ENCODE measurements at places on chromosomes 5 and 9.

DNA sequence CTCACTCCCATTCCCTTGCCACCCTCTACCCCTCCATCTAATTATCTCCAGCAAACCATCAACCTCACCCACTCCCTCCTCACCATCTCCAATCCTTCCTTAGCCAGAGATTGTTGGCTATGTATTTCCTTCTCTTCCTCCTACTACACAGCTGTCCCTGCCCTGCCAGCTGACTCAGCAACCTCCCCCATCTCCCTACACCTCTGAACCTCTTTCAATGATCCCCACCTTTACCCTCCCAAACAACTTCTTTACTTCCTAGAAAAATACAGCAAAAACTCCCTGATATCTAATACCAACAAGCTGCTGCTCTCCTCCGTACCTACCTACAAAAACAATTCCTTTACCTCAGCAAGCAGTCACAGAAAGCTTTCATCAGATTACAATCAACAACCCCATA lies 37.3 kb downstream of the SPTLC1 start:
- DNase-seq: no peak

- DNase-seq: no peak
These were observed 988 bp downstream of the OXCT1 start for GRCh38 chr5:41869151-41869723.

- no peak for DNase-seq
These were observed 328.3 kb downstream of the GLIS3 start for GRCh38 chr9:3971391-3972082.

- DNase-seq: no peak
These were observed 3.4 kb upstream of the FGFR4 start for GRCh38 chr5:177083357-177083756.

- no peak for DNase-seq
These were observed 39.8 kb downstream of the BARHL1 start for GRCh38 chr9:132622159-132622558.

DNA sequence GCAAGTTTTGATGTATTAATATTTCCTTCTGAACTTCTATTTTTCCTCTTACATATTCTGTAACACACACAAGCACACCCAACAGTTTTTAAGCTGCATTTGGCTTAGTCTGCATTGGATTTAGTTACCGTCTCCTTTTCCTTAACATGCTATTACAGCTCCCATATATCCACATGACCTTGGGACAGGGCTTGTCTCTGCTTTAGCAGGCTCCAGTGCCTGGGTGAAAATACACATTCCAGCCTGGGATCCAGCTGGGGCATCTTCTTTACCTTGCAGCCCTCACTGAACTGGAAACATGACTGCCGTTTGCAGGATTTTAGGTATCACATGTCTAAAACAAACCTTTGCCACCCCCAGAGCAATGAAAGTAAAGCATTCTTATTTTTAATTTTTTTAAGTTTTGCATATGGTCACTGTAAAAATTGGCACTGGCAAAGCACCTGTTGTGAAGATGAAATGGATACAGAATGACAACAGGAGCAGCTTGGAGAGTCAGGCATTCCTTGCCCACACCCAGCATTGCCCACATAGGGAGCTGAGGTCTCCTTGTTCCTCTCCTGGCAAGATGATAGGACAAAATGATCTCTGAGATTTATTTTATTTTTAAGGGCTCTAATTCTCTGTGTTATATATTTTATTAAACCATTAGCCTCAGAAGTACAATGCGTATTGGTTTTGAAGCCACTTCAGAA lies 4.0 kb downstream of the GADD45G start:
- no peak for DNase-seq

- peak; percentile 7 for DNase-seq
These were observed 4.2 kb downstream of the DAB2 start for GRCh38 chr5:39420482-39421145.

GRCh38 chr9:28127101-28127500 lies 553.8 kb upstream of the C9orf72 start:
- DNase-seq: no peak

DNA sequence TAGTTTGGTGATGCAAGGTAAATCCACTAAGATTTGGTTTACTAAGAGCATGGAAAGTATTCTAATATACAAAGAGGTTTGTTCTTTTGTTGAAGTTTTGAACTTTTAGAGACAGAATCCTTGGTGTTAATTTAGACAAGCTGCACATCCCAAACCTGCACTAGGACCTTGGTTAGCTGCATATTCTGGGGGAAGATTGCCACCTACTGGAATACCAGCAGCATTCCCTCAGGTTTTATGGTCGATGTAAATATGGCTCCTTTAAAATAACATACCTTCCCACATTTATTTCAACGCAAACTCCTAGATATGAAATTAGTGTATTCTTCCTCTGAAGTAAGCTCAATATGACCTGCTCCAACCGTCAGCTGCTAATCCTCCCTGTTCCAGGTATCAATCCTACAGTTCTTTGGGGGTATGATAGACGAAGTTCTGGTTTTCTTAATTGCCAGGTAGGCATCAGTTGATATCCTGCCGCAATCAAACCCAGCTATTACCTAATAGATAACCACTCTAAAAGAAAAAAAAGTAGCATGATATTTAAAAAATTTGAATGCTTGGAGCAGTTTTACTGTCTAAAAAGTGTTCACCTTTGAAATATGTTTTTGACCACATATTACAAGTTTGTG lies 624.1 kb downstream of the ISL1 start:
- peak; percentile 17 for DNase-seq

DNA sequence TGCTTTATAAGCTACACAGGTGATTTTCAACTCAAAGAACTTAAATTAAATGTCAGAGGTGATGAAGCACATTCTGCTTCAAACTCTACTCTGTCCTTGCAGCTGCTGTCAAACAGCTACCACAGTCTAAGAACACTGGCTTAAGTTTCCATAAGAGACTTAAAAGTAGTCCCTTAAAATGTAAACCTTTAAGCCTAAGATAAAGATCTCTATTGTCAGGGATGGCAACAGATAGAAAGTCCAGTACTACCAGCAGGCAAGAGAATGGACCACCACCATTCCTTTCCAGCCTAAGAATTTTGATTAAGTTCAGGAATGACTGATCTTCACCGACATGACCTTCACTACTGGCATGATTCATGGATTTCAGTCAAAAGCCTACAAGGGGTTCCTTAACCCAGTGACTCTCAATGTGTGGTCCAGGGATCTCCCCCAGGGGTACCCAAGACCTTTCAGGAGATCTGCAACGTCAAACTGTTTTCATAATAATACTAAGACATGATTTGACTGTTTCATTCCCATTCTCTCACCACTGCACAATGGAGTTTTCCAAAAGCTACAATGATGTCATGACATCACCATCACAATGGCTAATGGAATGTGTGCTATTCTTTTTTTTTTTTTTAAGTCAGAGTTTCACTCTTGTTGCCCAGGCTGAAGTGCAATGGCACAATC lies 41.1 kb upstream of the PLPP6 start:
- peak; percentile 49 for DNase-seq

DNA sequence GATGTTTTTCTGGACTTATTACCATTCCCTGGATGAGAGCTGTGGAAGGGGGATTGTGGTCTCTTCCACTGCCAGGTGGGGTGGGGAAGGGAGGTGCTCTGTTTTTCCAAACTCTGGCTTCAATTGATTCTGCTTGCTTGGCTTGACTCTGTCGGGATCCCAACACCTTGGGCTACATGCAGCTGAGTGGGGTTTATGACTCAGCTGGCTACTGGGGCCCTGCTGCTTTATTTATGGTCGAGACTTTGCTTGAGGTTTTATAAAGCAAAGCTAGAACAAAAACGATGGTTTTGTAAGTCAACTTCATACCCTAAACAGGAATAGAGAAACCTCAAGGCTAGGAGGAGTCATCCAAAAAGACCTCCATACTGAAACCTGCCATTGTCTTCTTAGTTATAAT lies 76.3 kb downstream of the AOPEP start:
- peak; percentile 42 for DNase-seq

DNA sequence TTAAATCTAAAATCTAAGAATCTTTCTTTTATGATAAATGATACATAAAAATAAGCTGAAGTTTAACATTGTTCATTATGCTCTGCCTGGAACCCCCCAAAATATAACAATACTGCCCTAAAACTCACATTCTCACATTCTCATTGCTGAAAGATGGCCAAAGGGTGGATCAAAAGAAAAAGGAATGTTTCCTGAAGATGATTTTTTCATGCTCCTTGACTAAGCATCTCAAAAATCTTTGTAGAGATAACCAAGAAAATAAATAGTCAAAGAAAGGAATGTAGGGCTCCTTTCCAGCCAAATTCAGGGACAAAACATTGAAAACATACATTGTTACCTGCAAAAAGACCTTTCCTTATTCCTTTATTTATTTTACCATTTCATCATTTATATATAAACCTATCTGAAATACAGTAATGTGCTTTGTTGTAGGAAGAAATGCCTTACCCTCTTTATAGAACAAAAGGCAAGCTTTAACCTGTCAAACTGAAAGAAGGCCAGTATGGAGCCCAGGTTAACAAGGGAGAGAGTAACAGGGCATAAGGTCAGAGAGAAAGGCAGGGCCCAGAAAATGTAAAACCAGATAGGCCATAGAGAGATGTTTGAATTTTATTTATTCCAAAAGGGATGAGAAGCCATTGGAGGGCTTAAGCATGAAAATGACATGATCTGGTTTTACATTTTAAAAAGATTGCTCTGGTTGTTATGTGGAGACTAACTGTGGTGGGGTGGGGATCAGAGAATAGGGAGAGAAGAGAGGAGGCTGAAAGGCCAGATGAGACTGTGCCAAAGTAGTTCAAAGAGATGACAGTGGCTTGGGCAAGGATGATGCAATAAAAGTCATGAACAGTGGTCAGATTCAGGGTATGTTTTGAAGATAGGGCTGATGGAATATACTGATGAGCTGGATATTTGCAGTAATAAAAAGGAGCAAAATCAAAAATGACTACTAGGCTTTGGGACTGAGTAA lies 37.3 kb upstream of the CDK5RAP2 start:
- no peak for DNase-seq

DNA sequence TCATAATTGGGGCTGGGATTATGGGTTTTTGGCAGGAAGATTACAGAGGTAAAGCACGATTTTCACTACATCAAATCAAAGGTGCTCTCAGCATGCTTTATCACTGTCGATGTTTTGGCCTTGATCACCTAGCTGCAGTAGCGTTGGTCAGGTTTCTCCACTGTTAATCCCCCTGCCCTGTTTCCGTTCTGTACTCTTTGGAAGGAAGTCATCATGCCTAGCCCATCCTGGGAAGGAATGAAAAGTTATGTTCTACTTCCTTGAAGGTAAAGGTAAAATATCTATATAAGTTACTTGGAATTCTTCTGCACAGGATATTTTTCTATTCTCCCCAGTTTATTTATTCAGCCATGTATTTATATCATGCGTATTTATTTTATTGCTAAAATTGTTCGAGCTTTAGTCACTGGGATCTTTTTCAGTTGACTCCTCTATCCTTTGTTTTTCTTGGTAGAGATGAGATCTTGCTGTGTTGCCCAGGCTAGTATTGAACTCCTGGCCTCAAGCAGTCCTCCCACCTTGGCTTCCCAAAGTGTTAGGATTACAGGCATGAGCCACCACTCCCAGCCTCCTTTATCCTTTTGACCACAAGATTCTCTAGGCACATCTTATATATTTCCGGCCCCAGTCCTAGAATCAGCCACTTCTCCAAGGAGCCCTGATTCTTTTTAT lies 25.3 kb downstream of the FAF2 start:
- DNase-seq: no peak

- DNase-seq: no peak
These were observed 43.6 kb upstream of the CLINT1 start for GRCh38 chr5:157902449-157903116.

DNA sequence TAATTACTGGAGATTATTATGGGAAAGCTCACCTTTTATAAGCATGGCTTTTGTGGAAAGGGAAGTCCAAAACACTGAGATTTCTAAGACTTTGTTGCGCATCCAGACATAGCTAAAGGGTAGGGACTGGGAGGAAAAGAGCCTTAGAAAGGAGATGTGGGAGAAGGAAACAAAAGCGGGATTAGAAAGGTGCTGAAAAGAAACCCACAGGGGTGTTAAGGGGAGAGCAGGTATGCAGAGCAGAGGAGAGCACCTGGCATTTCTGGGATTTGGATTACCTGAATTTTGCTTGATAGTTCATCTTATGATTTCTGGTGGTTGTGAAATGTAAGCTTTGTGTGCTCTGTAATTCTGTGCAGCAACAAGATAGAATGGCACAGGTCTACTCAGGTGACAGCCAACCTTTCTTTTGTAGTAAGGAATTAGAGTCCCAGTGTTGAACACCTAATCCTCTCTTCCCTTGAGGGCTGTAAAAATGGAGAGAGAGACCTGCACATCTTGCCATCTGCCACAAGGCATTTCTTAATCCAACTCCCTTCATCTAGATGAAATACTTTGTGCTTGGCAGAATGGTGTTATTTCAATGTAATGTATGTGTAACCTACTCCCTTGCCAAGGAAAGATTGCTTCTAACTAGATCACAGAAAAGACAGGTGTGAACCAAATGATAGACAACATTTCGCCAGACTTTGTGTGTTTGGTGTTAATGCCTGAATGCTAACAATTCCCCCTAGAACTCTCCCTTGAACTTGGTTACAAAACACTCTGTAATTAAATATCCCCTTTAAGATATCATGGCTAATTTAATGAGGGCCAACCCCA lies 47.4 kb downstream of the ATPSCKMT start:
- DNase-seq: no peak

DNA sequence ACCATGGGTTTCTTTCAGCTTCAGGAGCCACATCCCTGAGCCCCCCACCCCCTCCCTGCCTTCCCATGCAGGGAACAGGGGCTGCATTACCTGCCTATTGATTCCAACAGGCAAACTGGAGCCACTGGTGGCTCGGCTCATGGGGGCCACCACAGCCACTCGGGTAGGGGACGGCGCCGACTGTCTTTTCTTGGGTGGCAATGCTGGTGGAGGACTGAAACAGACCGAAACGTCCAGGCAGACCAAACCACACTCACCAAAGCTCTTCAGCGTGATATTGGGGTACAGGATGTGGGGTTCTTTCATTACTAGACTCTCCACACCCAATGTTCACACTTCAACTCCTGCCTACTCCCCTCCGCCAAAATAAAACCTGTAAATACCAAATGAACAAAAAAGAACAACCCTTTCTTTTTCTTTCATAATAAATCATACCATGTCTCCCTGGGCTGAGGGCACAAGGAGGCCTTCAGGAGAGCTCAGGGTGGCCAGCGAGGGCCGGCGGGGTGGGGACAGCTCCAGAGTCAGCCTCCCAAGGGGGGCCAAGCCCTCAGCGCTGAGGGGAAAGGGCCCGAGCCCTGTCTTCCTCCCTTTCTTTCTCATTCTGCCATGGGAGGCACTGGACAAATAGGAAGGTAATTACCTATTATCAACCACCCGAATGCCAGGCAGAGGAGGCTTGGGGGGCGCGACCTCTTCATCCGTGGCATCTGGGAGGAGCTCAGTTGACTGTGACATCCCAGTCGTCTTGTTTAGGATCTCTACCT lies 83.3 kb downstream of the PRRT1B start:
- DNase-seq: no peak

Measured in ELF-1 (cell line).